ENCODE measurements at places on chromosomes 1 and 21.

GRCh38 chr1:84122780-84123382 lies 21.2 kb upstream of the PRKACB start:
- peak; percentile 67 for DNase-seq

DNA sequence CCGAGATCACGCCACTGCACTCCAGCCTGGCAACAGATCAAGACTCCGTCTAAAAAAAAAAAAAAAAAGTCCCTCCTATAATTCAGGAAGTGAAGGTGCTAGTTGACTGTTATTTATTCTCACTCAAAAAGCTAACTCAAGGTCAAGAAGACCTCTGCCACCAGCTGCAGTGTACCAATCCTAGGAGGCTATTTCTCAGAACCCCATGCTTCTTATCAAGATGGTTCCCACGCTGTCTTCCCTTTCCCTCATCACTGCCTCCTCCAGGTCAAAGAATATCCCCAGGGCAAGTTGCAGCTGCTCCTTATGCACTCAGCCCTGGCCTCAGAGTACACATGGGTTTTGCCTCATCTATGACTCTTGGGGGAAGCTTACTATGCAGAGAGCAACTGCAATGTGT lies 53.6 kb downstream of the RERE start:
- peak; percentile 20 for DNase-seq

DNA sequence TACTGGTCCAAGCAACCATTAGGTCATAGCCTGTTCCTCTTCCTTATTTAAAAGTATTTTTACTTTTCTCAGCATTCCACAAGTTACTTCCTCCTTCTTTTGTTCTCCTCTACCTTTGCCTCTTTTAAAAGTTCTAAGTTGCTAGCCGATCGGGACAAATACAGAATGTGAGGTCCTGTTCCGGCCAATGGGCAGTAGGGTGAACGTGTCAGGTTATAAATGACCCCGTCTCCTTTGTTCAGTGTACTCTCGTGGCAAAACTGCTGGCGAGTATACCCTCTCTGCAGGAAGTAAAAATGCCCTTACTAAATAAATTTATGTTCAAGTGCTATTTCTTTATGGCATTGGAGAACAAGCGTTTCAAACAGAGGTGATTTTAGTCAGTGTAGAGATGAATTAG lies 2.5 kb downstream of the ADCY10 start:
- no peak for DNase-seq

DNA sequence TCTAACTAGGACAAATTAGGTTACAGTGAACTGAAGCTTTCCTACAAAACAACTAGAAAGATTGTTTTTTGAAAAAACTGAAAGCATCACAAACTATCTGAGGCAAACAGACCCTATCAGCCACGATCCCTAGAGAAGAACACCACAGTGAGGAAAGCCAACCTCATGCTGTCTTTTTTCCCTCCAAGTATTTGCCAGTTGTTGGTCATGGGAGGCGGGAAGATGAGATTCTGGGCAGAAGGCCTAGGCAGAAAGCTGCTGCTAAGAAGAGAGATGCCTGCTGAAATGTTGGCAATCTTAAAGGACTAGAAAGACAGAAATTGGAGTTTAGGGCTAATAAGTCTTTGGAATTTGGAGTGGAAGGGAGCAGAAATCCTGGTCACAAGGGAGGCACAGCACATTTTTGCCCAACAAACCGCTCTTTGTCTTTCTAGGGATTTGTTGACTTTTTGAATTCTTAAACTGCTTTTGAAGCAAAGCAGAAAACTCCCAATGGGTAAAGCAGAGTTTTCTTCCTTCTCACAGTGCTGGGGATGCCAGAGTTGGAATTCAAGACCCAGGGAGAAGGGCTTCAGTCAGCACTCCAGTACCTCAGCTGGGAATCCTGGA lies 83.9 kb downstream of the MT1HL1 start:
- no peak for DNase-seq

GRCh38 chr1:21931171-21932093 lies 5.7 kb downstream of the HSPG2 start:
- DNase-seq = peak; percentile 79

- no peak for DNase-seq
Measured at GRCh38 chr1:33317354-33317753, 3.5 kb downstream of the A3GALT2 start.

DNA sequence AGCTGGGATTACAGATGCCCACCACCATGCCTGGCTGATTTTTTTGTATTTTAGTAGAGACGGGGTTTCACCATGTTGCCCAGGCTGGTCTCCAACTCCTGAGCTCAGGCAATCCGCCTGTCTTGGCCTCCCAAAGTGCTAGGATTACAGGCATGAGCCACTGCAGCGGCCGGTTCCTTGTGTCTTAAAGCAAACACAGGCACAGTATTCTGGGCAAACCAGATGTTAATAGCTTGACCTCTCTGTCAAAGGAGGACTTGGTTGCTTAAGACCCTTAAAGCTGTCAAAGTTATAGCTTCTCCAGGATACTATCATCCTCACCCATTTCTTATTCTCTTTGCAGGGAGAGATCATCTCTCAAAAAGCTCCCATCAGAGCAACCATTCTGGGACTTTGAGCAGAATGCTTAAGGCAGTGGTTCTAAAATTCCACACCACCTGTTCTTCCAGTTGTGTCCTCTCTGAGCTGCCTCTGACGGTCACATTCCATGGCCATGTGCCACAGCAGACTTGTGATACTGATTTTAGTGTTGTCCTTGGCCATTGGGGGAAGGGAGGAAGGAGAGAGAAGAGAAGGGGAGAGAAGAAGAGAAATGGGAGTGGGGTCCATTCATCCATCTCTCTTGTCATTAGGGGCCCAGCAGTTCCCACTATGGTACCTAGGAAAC lies 81.8 kb downstream of the PBX1 start:
- DNase-seq = peak; percentile 68

DNA sequence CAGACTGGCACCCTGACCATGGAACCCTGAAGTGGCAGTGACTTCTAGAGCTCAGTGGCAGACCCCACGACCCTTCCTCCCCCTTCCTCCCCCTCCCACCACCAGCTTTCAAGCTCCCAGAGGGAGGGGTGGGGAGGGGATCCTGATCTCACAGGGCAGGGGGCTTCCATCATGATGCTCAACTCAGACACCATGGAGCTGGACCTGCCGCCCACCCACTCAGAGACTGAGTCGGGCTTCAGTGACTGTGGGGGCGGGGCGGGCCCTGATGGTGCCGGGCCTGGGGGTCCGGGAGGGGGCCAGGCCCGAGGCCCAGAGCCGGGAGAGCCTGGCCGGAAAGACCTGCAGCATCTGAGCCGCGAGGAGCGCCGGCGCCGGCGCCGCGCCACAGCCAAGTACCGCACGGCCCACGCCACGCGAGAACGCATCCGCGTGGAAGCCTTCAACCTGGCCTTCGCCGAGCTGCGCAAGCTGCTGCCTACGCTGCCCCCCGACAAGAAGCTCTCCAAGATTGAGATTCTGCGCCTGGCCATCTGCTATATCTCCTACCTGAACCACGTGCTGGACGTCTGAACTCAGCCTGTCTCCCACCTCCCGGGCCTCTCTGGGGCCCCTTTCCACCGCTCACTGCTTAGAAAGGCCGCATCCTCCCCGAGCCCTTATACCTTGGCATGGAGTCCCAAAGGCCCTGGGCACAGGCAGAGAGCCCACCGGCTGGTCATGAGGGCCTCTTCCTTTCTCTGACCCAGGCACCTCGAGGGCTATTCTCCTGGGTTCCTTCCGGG lies 3.9 kb downstream of the NHLH1 start:
- DNase-seq = no peak

DNA sequence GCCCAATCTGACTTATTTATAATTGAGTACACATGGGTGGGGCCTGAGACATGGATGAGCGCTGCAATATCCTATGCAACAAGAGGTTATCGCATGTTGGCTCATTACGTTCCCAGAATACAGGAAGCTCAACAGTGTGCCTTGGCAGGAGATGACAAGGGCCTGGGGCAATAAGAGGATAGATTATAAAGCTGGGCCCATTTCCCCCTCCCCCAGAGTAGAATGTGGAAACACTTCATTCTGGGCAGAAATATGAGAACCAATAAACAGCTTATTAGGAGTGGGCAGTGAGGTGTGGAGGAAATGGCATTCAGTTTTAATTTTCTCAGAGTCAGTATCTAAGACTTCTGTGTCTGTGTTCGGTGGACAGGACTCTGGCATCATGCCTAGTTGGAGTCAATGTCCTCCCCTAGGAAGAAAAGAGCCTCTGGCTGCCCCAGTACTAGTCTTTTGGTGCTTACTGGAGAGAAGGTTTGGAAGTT lies 92.8 kb downstream of the PIK3R3 start:
- no peak for DNase-seq

DNA sequence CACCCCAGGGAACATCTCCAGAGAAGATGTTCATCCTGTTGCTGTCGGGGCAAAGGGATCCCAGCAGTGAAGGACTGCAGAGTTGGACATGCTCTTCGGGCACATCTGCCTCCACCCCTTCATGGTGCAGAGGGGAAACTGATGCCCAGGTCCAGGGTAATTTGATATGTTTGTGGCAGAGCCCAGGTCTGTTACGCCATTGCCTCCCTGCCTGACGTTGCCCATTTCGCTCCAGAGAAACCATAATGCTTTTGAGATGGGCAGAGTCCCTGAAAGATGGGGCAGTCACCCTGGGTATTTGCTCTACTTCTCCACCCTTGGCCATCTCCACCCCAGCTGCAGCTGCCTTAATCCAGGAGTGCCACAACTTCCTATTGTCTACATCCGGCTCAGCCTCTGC lies 290.4 kb upstream of the POU3F1 start:
- DNase-seq = no peak

GRCh38 chr21:17612023-17612564 lies 607 bp downstream of the BTG3 start:
- DNase-seq = peak; percentile 50

- peak; percentile 81 for DNase-seq
Measured at GRCh38 chr1:15501208-15502032, 22.6 kb downstream of the CASP9 start.

DNA sequence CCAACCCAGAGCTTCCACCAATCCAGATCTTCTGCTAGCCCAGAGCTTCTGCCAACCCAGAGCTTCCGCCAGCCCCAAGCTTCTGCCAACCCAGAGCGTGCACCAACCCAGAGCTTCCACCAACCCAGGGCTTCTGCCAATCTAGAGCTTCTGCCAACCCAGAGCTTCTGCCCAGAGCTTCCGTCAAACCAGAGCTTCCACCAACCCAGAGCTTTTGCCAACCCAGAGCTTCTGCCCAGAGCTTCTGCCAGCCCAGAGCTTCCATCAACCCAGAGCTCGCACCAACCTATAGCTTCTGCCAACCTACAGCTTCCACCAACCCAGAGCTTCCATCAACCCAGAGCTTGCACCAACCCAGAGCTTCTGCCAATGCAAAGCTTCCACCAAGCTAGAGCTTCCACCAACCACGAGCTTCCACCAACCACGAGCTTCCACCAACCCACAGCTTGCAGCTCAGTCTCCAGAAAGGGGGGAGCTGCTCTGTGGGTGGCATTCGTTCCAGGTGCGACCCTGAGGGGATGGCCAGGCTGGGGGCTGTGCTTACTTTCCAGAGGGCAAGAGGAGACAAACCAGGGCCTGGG lies 23.8 kb downstream of the CRYAA start:
- no peak for DNase-seq

- DNase-seq = no peak
Measured at GRCh38 chr1:221963742-221964141, 221.9 kb upstream of the DUSP10 start.

GRCh38 chr21:33121715-33122475 lies 52.0 kb downstream of the OLIG1 start:
- DNase-seq = peak; percentile 27

- DNase-seq = no peak
Measured at GRCh38 chr1:20733360-20733975, 965 bp upstream of the SH2D5 start.

- DNase-seq = no peak
Measured at GRCh38 chr1:37473431-37474045, 842 bp upstream of the ZC3H12A start.

DNA sequence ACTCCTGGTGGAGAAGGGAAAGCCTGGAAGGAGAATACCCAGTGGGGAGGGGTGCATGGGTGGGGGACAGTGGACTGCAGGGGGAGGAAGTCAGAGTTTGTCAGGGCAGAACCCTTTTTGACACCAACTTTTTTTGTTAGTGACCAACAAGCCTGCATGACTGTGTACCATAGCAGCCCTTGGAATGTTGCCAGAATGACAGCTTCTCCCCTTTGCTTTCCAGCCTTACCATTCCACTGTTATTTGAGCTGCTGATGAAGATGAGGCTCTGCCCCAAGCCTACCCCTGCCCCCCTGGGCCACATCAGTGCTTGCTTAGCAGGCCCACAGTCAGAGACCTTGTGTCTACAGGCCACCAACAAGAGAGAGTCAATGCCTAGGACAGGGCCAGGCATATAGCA lies 341.2 kb downstream of the HHAT start:
- DNase-seq = no peak

DNA sequence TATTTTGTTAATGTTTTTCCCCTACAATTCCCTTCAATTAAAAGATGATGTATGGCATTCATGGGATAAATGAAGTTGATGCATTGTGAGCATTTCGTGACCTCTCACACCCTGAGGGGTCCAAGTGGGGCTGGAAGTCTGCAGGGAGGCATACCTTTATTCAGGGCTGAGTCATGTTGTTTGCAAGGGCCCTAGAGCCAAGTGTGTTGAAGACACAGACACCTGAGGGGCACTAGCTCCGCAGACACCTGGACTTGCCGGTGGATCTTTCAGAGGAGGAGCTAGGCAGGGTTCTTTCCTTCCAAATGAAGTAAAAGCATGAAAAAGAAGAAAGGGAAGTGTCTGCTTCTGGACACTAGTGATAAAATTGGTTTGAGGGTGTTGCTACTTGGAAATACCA lies 57.0 kb upstream of the RGS7 start:
- no peak for DNase-seq

DNA sequence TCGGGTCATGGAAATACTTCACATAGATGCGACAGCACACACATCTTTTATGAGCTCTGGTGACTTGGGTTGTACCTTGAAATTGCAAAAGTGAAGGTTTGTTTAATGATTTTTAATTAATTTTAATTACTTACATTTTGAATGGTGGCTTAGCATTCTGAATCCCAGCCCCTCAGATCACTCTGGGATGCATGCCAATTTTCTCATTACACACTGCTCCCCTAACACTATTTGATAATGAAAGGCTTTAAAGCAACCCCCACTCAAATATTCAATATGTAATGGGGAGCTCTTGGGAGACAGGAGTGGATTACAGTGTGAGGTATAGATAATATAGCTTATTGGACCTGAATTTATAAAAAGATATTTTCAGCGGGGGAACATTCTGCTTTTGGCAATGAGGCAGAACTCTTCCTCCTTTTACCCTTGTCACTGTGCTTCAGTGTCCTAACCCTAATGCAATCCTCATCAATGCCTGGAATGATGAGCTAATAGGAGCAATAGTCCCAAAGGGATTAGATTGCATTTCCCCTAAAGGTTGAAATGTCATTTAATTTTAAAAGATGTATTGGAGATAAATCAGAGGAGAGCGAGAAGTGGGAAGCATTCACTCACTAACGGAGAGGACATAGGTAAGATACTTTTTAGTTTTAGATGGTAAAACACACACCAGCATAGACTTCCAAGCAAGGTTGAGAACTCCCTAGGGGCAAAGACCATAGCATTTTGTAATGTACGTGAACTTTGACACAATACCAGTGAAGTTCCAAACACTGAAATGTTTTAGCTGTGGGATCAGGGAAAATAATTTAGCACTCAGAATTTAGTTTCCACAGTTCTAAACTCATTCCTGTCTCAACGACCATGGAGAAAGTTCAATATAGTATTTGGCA lies 384.1 kb upstream of the PLXNA2 start:
- DNase-seq = no peak

All from trophoblast cell (in vitro differentiated cells and primary cell).